ENCODE measurements at places on chromosomes 4 and X.

DNA sequence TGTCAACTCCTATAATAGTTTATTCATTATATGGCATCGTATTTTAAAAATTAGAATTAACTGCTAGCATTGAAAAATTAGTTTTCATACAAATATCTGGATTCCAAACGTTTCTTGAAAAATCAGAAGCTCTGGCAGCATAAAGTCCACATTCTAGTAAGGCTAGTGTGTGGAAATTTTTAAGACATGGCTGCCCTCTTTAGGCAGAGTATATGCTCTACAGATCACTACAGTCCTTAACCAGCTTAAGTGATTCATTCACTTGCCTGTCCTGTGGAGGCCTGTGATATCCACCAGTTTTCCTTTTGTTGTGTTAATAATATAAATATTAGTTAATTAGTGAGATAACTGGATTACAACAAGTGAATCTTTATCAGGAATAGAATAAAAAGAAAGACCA lies 287.2 kb downstream of the OPHN1 start:
- DNase-seq, result no peak

DNA sequence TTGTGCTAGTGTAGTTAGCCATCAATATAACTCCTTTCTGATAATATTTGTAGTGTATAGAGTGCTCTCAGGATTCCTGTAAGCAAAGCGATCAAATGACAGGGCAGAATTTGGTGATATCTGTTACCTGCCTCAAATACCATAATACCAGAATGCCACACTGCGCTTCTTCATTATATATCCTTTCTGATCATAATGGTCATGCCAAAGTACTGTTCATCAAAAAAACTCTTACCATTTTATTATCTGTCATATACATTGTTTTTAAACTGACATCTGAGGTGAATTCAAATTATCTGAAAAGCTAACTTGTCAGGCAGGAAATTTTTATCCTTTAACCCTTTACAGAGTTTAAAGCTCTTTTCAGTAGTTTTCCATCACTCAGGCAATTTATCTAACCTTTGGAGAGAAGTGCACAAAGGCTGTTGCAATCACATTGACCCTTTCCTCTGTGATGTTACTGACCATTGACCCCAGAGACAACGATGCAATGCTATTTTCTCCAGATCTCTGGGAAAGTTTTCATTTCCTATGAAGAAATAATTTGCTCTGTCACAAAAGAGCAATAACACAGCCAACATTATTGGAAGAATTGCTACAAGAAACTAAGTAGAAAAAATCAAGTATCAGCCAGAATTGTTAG lies 37.4 kb downstream of the UGT2B4 start:
- no peak for DNase-seq

GRCh38 chrX:133444952-133445831 lies 29.9 kb upstream of the GPC4 start:
- DNase-seq, result no peak

DNA sequence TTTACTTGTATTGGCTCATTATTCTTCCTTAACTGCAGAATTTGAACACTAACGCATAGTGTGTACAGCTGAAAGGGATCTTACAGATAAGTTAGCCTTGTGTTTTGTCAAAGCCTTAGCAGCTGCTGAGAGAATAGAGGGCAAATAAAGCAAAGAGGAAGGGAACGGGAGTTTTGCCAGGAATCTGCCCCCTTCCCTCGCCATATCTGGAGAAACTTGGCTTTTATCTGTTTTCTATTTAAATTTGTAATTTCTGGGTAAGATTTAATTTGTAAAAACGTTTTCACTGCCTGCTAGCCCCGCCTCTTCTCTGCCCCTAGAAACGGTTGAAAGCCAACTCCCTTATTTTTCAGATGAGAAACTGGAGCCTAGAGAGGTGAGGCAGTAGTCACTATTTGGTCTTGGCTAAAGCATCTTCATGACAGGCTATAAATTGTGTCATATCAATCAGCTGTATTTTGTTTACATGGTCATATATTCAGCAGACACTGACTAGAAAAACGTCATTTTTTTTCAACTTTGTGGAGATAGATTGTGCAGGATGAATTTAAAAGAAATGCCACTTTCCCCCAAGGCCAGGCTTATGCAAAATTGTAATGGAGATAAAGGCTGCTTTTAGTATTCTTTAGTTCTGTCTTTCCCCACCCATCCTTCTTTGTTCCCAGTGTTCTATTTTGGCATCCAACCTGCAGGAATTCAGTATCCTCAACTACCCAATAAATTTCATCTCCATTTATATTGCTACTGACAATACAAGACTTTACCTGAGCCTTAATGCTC lies 319.4 kb downstream of the SH2D1A start:
- no peak for DNase-seq

DNA sequence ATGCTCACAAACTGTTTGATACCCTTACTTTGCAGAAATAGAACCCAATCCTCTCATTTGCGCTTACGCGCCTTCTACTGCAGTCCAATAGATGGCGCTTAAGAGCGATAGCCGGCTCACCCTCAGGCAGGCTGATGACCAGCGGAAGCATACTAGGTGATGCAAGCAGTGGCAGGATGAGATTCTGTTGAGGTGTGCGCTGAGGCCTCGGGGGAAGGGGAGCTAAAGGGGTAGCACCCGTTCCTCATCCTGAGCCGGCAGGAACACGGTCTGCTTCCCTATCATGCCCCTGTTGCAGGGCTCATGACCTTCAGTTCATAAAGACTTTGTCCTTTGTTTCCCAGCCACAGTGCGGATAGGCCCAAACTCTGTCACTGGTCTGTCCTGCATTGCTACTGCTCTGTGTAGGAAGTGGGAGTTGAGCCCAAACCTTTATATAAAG lies 628.9 kb downstream of the TLL1 start:
- DNase-seq, result no peak

- peak; percentile 28 for DNase-seq
Observed at GRCh38 chr4:184475096-184475461, 729 bp upstream of the IRF2 start.

- DNase-seq, result no peak
Observed at GRCh38 chr4:7237873-7238272, 45.5 kb downstream of the SORCS2 start.

DNA sequence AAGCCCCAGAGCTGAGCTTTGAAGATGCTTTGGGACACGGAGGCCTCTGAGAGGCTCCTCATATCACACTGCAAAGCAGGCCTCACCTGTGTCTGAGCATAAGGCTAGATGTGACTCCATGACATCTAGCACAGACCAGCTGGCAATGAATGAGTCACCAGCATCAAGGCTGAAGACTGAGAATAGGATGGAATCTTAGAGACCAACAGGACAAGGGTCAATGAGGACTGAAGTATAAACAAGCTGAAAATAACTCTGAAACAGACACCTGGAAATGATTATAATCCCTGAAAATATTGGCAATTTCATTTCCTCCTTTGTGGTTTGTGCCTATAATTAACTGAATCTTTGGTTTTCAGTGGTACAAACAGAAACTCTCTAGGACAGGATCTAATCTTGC lies 87.1 kb upstream of the PRPS1 start:
- DNase-seq, result no peak

DNA sequence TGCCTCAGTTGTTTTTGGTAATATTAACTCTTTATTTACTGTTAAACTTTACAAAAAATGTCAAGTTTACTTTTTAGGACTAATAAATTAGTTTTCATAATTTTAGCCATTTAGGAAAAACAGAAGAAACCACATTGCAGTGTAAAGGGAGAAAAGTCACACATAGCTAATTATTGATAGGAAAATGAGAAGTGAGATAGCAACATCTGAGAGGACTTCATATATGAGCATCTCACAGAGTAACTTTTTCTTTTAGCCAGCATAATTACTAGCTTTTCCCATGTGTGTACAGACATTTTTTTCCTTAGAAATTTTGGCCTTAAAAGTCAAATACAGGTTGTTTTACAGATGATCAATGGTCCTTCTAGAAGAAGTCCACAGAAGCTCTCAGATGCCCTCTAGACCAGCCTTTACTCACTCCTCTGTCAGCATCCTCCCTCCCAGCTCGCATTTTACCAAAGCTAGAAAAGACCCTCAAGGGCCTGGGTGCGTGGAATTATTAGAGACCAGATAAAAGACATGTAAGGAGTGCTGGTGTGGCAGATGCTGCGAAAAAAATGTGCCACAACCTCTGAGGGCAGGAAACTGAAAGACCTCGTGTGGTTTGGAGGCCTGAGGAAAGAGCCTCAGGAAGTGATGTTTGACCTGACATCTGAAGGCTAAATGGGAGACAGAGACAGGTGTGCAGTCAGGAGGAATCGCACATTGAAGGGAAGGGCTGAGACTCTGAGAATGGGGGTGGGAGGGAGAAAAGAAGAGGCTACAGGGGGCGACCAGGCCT lies 156.9 kb downstream of the CBR4 start:
- DNase-seq, result no peak

GRCh38 chrX:15151267-15152186 lies 118.4 kb downstream of the ASB9 start:
- DNase-seq, result no peak

DNA sequence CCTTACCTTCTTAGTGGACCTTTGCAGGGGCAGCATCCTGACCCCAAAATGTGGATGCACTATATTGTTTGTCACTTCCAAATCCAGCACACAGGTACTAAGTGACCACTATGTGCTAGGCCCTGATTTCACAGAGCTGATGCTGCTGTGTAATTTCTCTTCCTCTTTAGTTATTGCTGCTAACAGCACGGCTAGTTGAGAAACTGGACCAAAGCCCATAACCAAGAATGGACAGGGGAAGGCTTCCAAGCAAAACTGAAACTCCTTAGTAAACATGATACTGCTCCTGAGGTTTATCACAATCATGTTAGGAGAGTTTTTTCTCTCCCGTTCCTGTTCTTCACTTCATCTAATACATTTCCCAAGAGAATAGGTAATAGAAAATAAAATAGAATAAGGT lies 172.9 kb upstream of the TTC29 start:
- no peak for DNase-seq
